Inflammatory macrophage treated with lipopolysaccharide for 1 hour (primary cell): ENCODE measurements at places on chromosomes 12 and 14.
A peak's percentile ranks its signal among the peaks of the same experiment; 100 is the strongest.

- no peak for DNase-seq
Measured at GRCh38 chr12:40286583-40286982, 61.8 kb downstream of the LRRK2 start.

GRCh38 chr14:55505846-55506245, 65.4 kb upstream of the TBPL2 start:
- DNase-seq: no peak

- DNase-seq: no peak
Measured at GRCh38 chr12:117507548-117507947, 146.1 kb upstream of the NOS1 start.

GRCh38 chr12:64088431-64089349, 133.4 kb downstream of the KICS2 start:
- DNase-seq: peak; percentile 89

- no peak for DNase-seq
Measured at GRCh38 chr12:108772247-108772646, 40.9 kb upstream of the CORO1C start.

DNA sequence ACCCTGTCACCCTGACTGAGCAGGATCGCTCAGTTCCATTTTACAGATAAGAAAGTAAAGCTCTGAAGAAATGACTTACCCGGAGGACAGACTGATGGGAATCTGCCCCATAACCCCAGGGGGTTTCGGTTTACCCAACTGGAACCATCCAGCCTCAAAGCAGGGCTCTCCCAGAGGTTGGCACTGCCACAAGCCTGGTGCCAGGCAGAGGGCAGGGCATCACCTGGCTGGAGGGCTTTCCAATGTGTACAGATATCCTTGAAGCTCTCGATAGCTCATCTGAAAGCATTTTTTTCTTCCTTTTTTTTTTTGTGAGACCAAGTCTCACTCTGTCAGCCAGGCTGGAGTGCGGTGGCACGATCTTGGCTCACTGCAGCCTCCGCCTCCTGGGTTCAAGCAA, 33.2 kb downstream of the STON2 start:
- no peak for DNase-seq

- DNase-seq: no peak
Measured at GRCh38 chr14:32761381-32761968, 177.2 kb upstream of the NPAS3 start.

- no peak for DNase-seq
Measured at GRCh38 chr14:103549361-103550311, 12.8 kb downstream of the BAG5 start.

DNA sequence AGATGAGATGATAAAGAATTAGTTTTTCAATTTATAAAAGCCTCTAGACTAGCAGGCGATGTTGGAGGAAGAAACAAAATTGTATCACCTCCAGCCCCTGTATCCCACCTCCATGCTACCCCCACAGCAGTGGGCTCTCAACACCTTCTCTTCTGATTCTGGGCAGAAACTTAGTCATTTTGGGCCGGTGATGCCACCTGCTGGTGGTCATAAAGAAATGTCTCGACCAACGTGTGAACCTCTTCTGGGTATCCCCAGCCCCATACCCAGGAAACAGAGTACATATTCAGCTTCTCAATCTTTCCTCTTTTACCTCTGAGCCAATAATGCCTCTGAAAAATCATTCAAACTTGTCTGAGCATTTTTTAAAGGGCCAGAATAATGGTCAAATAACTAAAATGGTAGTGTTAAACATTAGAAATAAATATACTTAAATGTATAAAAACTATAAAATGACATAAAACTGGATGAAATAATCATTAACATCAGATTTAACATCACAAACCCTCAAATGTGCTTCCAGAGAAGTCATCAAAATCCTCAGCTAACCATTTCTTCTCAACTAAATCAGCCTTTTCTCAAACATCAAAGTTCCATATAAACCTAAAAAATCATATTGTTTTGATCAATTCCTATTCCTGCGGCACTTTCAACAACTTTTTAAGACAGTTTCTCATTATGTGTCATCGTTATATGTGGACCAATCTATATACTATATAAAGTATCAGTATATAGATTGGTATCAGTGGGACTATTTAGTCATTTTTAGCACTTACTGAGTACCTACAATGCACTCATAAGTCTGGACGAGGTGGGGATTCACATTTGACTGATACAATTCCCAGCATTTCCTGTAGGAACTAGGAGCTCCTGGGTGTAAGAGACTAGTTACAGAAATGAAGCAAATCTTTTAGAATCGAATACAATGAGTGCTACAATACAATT, 69.4 kb downstream of the ATXN2 start:
- peak; percentile 36 for DNase-seq

- DNase-seq: no peak
Measured at GRCh38 chr14:74579447-74580274, 32.4 kb downstream of the LTBP2 start.

- DNase-seq: no peak
Measured at GRCh38 chr12:132787877-132788276, 26.2 kb upstream of the ANKLE2 start.

GRCh38 chr12:111094157-111095010, 174.0 kb upstream of the MYL2 start:
- DNase-seq: no peak

- DNase-seq: no peak
Measured at GRCh38 chr12:104720339-104721038, 237.6 kb downstream of the SLC41A2 start.

DNA sequence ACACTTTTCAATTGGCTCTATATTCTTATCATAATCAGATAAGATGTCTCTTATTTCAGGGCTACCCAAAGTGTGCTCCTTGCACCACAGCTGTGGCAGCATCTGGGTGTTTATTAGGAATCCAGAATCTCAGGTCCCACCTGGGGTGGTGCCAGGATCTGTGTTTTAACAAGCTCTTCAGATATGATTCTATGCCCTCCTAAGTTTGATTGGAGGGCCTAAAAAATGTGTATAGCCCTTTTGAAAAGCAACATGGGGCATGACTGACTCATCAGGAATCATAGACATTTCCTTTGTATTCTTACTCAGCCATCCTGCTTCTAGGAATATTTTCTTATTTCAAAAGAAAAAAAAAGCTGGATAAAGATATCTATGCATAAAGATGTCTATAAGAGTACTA, 103.1 kb downstream of the HELB start:
- no peak for DNase-seq

- no peak for DNase-seq
Measured at GRCh38 chr12:90274407-90274806, 565.8 kb upstream of the ATP2B1 start.

DNA sequence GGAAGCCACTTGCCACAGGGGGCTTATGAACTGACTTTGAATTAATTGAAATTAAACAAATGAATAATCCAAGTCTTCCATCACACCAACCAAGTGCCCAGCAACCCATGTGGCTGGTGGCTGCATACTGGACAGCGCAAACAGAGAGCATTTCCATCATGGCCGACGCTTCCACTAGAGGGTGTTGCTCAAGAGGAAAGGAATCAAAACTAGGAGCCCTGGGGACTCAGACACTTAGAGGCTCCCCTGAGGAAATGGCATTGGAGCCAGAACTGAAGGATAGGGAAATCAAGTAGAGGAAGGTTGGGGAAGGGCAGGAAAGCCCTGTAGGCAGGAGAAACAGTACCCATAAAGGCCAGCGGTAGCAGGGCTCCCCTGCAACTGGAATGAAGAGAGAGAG, 50.6 kb upstream of the NUAK1 start:
- DNase-seq: no peak

DNA sequence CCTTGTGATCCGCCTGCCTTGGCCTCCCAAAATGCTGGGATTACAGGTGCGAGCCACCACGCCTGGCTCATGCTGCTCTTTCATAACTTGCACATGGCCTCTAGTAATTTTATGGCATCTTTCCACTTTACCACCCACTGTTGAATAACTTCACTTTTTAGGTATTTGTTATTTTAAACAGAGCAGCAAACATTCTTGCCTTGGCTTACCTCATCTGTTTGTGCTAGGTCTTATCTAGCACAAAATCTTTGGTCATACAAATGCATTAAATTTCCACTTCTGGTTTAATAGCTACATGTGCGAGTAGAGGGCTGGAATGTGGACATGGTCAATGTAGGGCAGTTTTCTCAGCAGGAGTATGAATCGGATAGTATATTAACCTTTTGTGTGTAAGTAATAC, 38.8 kb upstream of the ATF7IP start:
- DNase-seq: no peak

DNA sequence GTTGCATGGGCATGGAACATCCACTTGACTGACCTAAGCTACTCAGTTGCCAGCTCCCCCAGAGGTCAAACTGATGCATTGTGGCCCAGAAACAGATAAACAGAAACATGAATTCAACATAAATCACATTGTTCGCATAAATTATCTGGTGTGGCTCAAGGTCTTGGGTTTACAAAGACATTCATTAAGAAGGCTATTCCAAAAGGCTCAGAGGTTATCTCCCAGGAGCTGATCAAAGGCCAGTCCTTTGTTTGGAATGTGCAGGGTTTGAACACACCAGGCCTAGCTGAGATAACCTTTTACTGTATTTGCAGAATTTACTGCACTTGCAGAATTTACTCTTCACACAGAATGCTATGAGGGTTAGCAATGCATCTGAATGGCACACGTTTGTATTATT, 96.4 kb upstream of the DCD start:
- DNase-seq: no peak

DNA sequence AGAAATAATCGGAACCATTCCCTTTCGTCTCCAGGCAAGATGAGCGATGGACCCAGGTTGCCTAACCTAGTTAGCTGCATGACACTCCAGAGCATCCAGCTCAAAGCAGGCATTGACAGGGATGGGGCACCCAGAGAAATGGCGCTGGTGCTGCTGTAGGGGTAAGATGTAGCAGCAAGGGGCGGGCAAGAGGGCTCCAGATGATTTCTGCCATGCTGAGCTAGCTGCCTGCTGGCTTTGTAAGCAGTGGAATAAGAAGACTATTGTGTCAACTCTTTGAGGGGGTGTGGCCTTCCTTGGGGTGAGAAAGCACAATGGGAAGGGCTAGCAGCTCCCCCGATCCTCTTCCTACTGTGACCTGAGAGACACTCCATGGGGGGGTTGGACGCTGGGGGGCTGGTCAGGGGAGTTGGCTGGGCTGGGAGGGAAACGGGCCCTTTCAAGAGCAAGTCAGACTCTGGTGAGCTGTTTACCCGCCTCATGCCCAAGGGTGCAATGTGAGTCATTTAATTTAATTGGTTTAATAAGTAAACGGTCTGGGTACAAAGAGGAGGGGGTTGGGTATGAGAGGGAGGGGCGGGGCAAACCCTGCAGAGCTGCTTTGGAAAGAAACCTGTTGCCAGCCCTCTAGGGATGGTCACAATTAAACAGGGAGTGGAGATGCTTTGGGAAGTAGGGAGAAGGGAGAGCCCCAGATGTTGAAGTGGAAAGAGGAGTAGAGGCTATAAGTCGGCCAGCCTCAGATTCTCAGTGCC, 50.5 kb downstream of the B4GALNT3 start:
- DNase-seq: no peak

- peak; percentile 83 for DNase-seq
Measured at GRCh38 chr12:14952299-14952921, 9.0 kb downstream of the ARHGDIB start.

DNA sequence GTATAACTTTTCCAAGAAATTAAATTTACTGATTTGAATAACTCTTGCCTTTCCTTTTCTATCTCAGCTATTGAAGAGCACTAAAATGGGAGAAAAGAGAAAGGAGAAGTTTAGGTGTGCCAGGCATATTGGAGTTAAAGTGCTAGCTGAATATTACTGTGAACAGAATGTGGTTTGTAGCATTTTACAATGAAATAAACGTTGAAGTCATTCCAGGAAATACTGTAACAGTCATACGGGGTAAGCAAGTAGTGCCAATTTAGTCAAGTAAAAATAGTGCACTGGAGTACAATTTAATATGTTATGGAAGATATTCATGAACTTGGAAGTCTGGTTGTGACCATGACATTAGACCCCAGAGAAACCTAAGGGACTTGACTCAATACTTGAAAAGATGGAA, 62.1 kb downstream of the E2F7 start:
- DNase-seq: no peak

DNA sequence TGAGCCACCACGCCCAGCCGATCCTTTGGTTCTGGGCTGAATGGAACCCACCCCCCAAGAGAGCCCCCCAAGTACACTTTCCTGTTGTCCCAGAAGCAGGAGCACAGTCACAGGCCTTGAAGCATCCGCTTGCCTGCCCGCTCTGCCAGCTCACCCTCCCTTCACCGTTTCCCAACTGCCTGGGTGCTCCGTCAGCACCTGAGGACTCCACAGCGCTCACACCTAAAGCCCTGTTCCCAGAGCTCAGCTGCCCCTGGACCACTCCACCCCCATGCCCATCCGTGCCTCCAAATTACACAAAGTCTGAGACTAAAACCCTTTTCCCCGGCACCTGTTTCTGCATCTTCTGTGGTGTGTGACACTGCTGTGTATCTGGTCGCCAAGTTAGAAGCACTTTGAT, 44.3 kb upstream of the TRAF3 start:
- no peak for DNase-seq

GRCh38 chr12:106321139-106321850, 18.8 kb downstream of the TCP11L2 start:
- no peak for DNase-seq

- no peak for DNase-seq
Measured at GRCh38 chr12:16763901-16764300, 157.9 kb upstream of the LMO3 start.

- no peak for DNase-seq
Measured at GRCh38 chr14:78617735-78618134, 447.6 kb downstream of the NRXN3 start.
